T-helper 2 cell (primary cell): ENCODE measurements at places on chromosomes 13 and 19.
A peak's percentile ranks its signal among the peaks of the same experiment; 100 is the strongest.

- no peak for DNase-seq
Measured at GRCh38 chr13:26022538-26023292, 29.1 kb downstream of the SHISA2 start.

- no peak for DNase-seq
Measured at GRCh38 chr19:3769494-3769893, 2.5 kb downstream of the RAX2 start.

- no peak for DNase-seq
Measured at GRCh38 chr13:70249332-70250064, 141.2 kb upstream of the KLHL1 start.

DNA sequence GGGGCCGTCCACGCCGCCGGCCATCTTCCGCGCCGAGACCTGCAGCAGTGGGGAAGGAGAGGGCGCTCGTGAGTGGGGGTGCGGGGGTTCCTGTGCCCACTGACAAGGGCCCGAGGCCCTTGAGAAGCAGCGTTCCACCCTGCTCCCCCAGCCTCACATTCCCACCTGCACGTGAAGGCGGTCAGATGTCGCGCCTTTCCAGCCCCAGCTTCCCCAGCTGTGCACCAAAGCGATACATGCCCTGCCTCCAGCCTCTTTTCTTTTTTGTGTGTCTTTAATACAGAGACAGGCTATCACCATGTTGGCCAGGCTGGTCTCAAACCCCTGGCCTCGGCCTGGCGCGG is 11.5 kb downstream of the ZBTB7A start:
- DNase-seq = no peak

GRCh38 chr13:26760832-26761582 is 421 bp upstream of the GPR12 start:
- no peak for DNase-seq

DNA sequence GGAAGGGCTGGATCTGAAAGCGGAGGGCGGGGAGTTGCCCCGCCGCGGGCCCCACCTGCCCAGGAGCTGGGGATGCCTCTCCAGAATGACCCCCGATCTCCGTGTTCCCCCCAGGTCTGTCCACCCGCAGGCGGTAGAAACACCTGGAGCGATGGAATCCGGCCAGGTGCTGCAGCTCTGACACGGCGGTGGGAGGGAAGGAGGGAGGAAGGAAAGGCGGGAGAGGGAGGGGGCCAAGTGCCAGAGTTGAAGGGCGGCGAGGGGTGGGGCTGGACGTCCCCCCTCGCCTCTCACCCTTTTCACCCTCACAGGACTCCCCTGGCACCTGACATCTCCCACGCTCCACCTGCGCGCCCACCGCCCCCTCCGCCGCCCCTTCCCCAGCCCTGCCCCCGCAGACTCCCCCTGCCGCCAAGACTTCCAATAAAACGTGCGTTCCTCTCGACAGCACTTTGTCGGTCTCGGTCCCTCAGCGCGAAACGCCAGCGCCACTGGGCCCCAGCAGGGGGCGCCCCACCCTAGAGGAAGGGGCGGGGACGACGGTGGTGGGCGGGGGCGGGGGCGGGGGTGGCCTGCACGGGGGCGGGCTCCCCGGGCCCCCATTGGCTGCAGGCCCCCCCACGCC is 337 bp upstream of the FXYD7 start:
- DNase-seq = peak; percentile 59

GRCh38 chr13:85427416-85427815 is 371.8 kb downstream of the SLITRK6 start:
- no peak for DNase-seq

DNA sequence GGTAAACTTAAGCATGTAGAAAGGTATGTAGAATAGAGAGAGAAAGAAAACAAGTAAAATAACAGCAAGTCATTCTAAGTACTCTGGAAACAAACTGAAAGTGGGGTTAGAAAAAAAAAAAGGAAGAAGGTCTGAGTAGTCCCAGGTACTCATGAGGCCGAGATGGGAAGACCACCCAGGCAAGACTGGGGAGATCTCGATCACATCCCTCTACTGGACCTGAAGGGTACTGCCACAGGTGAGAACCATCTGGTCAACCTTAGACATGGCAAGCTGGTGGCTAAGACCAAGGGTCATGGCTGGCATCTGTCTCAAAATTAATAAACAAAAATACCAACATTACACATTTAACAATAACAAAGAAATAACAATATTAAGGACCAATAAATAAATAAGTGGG is 36.3 kb upstream of the ZNF724 start:
- DNase-seq = no peak

DNA sequence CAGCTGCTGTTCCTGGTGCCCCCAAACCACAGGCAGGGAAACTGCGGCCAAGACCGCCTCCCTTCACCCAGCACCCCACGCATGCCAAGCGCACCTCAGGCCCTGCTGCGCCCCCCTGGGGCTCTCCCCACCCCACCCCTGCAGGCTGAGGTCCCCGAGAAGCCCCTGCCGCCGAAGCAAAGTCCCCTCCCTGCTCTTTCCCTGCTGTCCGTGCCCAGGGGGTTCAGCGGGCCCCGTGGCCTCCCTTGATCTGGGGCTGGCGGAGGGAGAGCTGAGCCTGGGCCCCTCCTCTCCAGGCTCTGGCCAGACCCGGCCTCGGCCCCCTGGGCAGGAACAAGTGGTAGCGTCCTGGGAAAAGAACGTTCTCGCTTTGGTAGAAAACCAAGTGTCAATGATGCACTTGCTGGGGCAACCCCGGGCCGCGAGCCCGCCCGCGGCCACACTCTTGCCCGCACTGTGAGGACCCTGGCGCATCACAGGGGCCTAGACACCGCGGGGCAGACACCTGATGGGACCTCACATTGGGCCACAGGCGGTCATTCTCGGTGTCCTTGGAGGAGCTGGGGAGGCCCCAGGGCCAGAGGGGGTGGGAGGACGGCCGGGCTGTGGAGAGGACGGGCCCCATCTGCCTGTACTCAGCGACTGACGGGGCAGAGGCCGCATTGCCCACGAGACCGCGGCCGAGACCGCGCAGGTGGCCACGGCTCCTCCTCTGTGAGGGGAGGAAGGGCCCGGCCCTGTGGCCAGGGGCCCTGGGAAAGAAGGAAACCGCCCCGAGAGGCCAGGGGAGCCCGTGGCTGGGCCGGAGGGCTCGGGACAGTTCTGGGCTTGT is 29.0 kb downstream of the GPX4 start:
- no peak for DNase-seq

- DNase-seq = no peak
Measured at GRCh38 chr13:76017861-76018556, 381.9 kb downstream of the LMO7 start.

GRCh38 chr13:54226876-54227275 is 1198.3 kb downstream of the OLFM4 start:
- DNase-seq = no peak

DNA sequence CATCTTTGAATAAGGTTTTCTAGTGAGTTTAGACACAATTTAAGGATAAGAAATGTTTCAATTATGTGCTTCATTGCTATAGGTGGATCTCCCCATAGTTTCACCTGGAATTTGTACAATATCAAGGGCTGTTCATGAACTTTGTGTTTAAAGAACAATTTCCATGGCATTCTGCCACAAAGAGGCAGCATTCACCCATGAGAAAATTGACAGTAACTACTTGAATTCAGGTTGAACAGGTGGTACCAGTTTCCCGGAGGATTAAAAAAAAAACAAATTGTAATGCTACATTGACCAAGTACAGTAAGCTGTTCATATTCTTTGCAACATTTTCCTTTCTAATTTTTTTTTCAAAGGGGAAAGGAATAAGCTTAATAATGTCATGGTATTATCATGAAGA is 9.1 kb downstream of the SLITRK5 start:
- no peak for DNase-seq

GRCh38 chr13:76672420-76672819 is 213.8 kb downstream of the KCTD12 start:
- no peak for DNase-seq

GRCh38 chr13:108323031-108323430 is 53.5 kb downstream of the TNFSF13B start:
- no peak for DNase-seq
